ENCODE measurements at places on chromosomes 7 and 10.

GRCh38 chr10:4255751-4256150 lies 470.7 kb upstream of the KLF6 start:
- DNase-seq: no peak

GRCh38 chr10:118569241-118569881 lies 26.1 kb downstream of the PRLHR start:
- no peak for DNase-seq

DNA sequence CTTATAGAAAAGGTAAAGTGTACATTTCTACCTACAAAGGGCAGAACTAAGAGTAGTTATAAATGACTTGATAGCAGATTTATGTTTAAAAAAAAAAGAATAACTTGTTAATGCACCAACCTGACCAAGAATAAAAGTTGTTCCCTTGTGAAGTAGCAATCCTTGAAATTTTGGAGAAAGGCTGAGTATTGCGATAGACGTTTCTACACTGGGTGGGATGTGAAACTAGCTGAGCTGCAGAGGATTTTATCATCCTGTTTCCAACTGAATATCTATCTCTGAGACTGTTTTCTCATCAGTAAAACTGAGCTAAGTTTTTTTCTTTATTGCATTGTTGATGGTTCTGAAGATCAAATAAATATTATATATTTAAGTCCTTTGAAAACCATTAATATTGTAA lies 14.6 kb downstream of the MDFIC start:
- DNase-seq: no peak

DNA sequence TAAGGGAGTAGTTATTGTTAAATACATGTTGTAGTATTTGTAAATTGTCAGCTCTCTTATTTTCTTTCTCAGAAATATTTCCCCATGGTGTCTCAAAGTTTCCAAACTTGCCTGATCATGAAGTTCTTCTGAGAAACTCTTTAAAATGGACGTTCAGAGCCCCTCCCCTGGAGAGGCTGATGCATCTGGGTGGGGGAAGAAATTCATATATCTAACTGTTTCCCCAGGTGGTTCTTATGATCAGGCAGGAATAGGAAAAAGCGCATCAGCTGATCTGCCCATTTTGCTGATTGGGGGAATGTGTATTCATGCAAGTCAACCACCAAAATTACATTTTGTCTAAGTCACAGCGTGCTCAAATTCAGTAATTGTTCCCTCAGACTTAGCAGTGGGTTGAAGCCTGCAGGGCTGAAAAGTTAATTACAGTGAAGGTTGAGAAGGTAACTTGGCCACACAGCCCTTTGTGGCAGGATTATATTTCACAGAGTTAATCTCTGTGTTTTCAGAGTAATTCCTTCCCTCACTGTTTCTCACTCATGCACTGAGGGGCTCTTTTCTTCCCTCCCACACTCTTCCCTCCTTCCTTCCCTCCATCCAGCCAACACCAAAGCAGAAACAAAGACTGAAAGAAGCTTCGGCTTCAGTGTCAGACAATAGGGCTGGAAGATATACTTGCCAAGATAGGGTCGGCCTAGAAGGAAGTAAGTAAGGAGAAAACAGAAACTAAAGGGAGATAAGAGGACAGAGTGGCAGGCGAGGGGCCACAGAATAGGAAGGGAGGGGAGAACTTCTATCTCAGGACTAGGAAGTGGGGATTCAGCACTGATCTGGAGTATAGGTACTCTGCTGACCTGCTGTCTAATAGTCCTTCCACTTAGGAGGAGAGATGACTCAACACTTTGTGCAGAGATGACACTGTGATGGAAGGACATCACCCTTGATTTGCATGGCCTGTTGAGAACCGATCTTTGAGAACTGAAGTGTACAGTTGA lies 50.5 kb upstream of the STARD3NL start:
- no peak for DNase-seq

- DNase-seq: no peak
Observed at GRCh38 chr10:121216295-121216694, 365.1 kb downstream of the WDR11 start.

- no peak for DNase-seq
Observed at GRCh38 chr7:11331128-11332102, 357.7 kb downstream of the PHF14 start.

DNA sequence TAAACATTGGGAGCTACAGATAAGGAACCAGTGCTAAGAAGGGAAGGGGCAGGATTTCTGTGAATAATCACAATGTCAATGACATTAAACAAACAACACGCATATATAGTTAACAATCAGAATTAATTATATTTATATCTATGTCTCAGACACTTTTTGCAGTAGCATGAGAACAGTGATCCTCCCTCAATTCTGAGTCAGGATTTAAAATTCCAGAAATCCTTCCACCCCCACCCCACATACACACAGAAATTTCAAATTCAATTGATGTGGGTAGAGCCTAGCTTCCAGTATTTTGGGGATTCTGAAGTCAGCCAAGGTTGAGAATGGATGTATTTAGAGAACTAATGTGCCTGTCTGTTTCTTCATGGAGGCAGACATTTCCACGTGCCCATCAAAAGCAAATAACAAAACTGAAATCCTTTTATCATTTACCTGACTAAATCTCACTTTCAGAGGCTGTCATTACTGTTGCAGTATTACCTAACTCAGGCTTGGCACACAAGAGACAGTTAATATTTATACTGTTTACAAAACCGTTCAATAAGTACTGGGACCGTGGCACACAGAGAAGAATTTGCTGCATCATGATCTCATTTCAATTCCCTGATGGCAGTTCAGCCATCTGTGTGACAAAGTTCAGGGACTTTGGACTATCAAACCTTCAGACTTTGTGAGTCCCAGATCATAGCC lies 116.6 kb upstream of the PALS2 start:
- peak; percentile 25 for DNase-seq

GRCh38 chr7:129775695-129776361 lies 164.3 kb downstream of the NRF1 start:
- no peak for DNase-seq

DNA sequence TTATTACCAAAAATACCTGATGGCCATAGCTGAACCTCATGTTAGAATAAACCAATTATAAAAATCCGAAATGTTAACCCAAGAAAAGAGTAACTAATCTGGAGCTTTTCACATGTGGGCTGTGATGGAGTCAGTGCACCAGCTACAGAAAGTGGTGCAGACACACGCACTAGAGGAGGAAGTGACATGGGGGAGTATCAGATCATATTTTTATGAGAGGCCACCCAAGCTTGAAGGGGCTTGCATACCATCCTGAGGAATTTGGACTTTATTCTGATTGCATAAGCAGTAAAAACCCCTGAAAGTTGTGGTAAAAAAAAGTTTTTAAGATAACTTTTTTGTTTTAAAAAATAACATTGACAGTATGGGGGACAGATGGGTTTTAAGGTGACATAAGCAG lies 1148.5 kb upstream of the CELF2 start:
- no peak for DNase-seq

DNA sequence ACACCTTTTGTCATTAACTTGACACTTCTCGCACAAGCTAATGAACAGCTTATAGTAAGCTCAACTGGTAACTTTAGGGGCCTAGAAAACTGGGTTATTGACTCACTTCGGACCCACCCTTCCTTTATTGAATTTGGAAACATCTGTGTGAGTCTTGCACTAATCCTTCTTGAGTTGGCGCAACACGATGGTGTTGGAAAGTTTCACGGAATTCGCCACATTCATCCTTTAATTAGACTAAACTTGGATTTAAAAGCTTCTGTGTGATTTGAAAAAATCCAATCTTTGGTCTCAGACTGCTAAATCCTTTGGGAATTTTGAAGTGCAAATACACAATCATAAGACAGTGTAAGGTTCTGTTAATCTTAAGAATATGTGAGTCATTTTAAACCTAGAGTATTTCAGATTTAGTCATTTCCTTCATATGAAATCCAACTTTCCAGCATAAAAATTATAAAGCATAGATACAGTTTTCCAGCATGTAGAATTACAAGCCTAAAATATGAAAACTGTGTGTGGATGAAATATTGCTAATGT lies 15.1 kb downstream of the FZD8 start:
- no peak for DNase-seq

GRCh38 chr7:136303162-136303561 lies 326.0 kb upstream of the MTPN start:
- DNase-seq: no peak

DNA sequence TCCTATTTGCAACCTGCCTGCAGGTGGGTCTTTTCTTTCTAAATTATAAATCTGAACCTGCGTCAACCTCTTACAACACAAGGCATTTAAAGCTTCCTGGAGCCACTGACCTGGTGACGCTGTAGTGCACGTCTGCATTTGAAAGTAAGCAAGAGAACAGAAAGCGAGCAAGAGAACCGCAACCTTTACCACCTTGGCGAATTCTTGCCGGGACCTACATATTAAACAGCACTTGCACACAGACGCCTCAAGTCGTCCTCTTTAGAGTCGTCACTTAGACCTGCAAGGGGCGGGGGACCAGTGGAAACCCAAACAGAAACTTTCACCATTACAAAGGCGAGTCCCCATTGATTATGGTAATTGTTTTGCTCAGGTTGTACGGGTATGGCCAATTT lies 9.5 kb downstream of the GLI3 start:
- no peak for DNase-seq

GRCh38 chr7:86930554-86931307 lies 128.7 kb downstream of the ELAPOR2 start:
- no peak for DNase-seq

DNA sequence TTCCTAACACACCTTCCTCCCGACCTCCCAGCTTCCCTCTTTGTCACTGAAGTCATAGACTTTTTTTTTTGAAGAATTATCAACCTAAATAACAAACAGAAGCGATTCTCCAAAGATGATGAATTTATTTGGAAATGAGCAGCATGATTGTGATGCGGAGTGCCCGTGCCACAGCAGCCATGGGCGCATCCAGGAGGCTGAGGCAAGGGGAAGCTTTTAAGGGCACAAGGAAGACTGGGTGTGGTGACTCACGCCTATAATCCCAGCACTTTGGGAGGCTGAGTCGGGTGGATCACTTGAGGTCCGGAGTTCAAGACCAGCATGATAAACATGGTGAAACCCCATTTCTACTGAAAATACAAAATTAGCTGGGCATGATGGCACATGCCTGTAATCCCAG lies 16.2 kb upstream of the GIMAP8 start:
- no peak for DNase-seq

DNA sequence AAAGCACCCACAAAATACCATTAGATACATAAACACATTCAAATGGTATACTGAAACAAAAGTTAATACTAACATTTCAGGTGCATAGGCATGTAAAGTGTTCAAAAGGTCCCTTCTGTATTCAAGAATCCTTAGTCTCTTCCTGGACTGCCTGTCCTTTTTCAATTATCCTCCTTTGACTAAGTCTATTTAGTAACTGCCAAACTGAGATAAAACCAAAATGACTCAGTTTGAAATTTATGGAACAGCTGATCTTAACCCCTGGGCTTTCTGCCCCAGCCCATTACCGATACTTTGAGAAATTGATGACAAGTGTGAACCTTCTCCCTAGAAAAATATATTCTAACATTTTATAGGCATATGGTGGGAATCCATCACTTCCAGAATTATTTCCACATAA lies 5.4 kb downstream of the EPC1 start:
- DNase-seq: no peak

GRCh38 chr10:90930971-90931871 lies 10.3 kb upstream of the ANKRD1 start:
- DNase-seq: no peak

DNA sequence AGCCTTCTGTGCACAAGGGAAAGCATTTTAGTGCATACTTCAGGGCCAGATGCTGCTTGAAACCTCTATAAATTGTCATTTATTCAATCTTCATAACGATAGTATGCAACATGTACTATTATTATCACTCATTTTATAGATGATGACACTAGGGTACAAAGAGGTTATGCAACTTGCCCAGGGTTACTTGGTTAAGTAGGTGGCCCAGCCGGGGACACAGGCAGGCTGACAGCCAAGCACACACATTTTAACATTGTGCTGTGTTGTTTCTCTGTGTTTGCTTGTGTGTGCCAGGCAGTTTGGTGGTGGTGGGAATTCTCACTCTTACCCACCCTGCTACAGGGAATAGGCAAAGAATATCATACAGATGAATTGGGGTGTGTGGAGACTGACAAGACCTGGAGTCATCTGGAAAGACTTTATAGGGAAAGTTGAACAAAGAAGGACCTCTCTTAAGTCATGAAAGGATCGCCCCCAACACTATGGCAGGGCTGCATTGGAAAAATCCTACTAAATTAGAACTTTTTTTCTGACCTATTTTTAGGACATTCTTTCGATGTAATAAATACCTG lies 98.9 kb downstream of the MKX start:
- no peak for DNase-seq

DNA sequence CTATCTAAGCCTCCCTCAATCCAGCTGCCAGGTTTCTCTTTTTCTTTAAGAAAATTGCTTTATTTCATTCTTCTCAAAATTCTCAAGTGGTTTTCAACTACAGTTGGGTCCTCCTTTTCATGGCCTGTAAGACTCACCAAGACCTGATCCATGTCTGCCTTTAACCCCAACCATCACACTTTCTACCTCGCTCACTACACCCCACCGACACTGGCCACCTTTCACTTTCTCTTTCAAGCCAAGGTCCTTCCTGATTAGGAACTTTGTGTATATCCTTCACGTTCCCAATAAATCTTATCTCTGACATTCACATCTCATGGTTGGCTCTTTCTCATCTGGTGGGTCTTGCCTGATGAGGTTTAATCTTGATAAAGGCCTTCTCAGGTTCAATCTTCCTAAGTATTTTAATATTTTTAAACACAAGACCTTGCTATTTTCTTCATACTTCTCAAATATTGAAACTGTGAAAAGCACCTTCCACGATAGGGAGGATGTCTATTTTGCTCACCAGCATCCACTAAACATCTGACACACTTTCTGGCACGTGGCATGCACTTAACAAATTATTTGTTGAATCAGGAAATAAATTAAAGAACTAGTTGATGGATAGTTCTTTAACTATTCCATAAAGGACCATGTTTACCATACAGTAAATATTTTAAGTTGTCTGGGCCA lies 624.8 kb downstream of the GRID1 start:
- DNase-seq: no peak

- DNase-seq: no peak
Observed at GRCh38 chr7:48441848-48442492, 270.7 kb downstream of the ABCA13 start.

DNA sequence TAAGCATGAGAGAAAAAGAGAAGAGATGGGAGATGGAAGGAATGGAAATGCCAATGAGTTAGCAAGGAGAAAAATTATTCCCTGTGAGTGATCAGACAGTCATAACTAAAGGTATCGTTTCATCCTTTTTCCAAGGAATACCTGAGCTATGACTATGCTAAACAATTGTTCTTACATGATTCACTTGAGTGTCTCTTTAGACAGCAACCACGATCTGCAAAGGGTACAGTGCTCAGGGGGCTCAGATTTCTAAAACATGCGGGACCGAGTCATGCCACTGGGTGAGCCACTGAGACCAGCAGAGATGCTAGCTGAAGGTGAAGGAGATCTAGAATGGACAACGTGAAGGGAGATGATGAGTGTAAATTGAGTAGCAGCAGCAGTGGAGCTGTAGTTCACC lies 78.0 kb upstream of the CTTNBP2 start:
- DNase-seq: no peak
